Activated CD4-positive, alpha-beta T cell treated with anti-CD3 and anti-CD28 coated beads, Interleukin-2, amount 50 U/mL, for 4 hours (primary cell): ENCODE measurements at places on chromosomes 1 and 21.

DNA sequence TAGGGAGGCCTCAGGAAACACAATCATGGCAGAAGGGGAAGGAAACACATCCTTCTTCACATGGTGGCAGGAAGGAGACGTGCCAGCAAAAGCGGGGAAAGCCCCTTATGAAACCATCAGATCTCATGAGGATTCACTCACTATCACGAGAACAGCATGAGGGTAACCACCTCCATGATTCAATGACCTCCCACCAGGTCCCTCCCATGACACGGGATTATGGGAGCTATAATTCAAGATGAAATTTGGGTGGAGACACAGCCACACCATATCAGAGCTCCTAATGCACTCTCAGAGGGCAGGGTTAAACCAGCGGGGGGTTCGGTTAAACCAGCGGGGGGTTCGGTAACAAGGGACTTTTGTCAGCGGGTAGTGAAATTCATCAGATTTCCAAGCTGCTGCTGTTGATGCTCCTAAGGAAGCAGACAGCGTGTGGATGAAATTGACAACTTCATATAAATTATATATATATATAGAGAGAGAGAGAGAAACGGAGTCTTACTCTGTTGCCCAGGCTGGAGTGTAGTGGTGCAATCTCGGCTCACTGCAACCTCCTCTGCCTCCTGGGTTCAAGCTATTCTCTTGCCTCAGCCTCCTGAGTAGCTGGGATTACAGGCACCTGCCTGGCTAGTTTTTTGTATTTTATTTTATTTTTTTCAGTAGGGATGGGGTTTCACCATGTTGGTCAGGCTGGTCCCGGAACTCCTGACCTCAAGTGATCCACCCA is 4.2 kb downstream of the CSTB start:
- no peak for DNase-seq

DNA sequence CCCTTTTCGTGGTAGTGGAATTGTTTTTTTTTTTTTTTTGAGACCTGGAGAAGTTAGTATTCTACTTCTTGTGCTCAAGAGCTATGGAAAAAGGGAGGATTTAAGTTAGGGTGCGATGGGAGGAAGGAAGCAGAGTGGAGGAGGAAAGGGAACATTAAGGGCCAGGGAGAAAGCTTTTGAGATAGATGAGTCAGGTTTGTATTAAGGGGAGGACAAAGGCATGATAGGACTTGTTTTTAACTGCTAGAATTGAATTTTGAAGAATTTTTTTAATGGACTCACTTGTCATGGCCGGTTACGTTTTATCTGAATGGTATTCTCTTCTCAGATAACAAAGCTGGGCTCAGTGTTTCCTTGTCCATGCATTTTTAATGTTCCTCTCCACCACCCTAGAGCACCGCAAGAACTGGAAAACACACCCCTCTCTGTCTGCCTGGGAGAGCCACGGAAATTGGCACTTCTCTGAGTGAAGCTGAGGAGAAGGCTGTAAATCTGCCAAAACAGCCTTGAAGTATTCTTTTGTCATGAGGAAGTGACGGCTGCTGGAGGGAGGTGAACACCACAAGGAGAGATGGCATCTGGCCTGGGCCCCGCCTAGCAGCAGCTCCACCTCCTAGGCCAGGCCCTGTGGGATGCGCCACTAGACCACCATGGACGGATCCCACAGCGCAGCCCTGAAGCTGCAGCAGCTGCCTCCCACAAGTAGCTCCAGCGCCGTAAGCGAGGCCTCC is 3.5 kb downstream of the NIPAL3 start:
- no peak for DNase-seq

- no peak for DNase-seq
Observed at GRCh38 chr1:202230939-202231645, 37.5 kb downstream of the LGR6 start.

- DNase-seq, result no peak
Observed at GRCh38 chr1:101465941-101466340, 229.1 kb downstream of the S1PR1 start.

DNA sequence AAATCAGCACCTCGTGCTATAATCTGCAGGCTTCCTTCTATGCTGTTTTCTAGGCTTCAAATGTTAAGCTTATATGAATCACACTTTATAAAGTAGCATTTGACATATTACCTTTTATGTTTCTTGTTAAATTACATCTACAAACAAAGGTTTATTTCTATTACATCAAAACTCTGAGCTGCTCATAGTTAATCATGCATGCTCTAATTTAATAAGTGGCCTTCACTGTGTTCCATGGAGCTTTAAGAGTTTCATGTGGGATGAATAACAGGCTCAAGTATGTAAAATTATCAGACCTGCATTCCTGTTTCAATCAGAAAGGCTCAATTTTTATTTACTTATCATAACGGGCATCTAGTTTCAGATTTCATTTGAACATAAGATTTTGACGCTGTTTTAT is 13.0 kb downstream of the SLC19A2 start:
- no peak for DNase-seq

- DNase-seq, result no peak
Observed at GRCh38 chr1:170559166-170559565, 27.2 kb downstream of the GORAB start.

GRCh38 chr1:64403331-64403730 is 66.6 kb upstream of the CACHD1 start:
- DNase-seq, result no peak

GRCh38 chr1:22491995-22492715 is 40.5 kb downstream of the ZBTB40 start:
- no peak for DNase-seq

- no peak for DNase-seq
Observed at GRCh38 chr21:43626390-43626789, 32.9 kb downstream of the HSF2BP start.

- DNase-seq, result no peak
Observed at GRCh38 chr1:66438501-66438900, 95.5 kb upstream of the SGIP1 start.

GRCh38 chr1:9733160-9733789 is 81.7 kb downstream of the PIK3CD start:
- DNase-seq, result no peak

DNA sequence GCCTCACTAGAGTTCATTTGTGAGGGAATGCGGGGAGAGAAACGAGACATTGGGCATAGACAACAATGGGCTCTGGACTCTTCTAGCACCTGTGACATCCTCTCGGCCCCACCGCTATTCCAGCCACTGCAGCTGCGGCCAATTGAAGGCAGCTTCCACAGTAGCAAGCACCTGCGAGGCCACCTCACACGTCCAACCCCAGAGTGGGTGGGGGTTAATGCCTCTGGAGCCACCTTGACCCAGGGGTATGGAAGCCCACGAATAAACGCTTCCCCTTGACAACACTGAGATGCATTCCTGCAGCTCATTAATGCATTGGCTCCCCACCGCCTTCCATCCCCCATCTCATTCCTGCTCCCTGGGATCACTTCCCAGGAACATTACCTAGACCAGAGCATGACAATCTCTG is 104.4 kb downstream of the GLIS1 start:
- no peak for DNase-seq

- DNase-seq, result no peak
Observed at GRCh38 chr21:41792711-41793110, 25.9 kb upstream of the RIPK4 start.

DNA sequence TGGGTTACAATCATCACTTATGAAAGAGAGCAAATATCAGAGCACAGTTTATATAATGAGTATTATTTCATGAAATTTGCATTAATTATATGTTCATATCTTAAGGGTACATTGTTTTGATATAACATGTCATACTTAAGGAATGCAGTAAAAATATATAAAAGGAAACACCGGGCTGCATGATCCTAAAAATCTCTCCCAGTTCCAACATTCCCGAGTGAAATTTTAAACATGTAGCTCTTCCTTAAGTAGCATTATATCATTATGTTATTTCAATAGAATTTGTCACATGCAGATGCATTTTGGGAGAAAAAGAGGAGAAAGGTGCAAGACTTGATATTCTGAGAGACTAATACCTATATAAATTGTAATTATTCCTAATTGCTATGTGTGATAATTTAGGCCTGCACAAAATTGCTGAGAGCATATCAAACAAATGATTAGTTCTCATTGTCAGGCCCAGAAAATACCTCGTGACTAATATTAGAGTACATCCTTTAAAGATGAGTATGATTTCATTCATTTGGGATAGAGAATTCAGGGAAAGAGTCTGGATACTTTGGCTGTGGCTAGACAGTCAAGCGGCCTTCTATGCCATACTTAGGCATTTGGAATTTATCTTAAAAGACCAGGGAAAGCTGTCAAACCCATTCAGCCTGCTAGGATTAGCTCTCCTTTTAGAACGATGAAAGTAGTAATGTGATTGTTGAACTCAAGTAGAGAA is 86.8 kb downstream of the ADGRL2 start:
- DNase-seq, result no peak

- no peak for DNase-seq
Observed at GRCh38 chr1:182389619-182390047, 2.0 kb downstream of the GLUL start.

DNA sequence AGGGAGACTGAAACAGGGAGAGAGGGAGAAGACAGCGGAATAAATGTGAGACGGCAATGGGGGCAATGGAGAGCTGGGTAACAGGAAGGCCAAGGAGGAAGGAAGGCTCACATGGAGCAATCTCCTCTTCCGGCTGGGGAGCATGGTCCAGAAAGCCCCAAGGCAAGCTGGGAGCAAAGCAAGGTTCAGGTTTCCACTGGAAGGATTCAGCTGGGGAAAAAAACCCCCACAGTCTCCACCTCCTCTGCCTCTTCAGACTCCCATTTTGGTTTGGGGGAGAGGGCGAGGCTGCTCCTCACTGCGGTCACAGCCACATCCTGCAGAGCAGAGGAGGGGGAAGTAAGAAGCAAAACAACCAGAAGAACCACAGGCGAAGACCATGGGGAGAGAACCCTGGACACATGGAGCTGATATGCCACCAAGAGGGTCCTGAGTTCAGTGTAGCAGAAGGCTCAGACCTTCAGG is 650 bp downstream of the TNFAIP8L2 start:
- DNase-seq, result peak; percentile 27

- DNase-seq, result no peak
Observed at GRCh38 chr1:145758575-145758974, 39.3 kb downstream of the CD160 start.

DNA sequence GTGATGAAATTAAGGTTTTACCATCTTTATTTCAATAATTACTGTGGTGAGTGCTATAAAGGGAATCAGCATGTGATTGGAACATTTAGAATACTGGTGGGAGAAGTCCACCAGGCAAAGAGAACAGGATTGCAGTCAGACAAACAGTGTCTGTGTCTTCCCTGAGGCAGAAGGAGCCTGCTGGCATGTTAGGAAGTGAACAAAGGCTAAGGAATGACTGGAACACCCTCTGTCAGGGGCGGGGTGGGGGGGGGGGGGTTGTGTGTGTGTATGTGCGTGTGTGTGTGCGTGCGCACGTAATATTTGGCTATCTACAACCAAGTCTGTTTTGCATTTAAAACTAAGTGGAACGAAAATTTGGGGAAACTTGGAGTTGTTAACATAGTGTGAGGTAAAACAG is 30.2 kb downstream of the SRRM1 start:
- DNase-seq, result no peak

GRCh38 chr1:212669102-212669501 is 30.5 kb downstream of the BATF3 start:
- no peak for DNase-seq

- DNase-seq, result no peak
Observed at GRCh38 chr1:231493421-231494185, 34.9 kb upstream of the TSNAX start.

DNA sequence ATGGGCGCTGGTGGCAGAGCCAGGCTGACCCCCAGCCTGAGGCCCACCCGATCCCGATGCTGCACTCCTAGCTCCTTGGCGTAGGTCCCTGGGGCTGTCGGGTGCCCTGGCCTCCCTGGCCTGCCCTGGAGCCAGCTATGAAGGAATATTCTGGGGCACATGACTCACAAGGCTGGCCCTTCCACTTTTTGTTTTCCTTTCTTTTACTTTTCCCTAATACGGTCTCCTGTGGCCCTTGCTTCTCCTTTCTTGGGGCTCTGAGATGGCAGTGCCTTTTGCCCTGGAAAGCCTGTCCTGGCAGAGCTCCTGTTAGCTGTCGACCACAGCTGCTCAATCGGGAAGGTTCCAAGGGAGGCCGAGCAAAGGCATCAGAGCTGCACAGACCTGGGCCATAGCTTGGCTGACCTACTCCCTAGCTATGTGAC is 22.1 kb downstream of the ARHGEF10L start:
- no peak for DNase-seq

DNA sequence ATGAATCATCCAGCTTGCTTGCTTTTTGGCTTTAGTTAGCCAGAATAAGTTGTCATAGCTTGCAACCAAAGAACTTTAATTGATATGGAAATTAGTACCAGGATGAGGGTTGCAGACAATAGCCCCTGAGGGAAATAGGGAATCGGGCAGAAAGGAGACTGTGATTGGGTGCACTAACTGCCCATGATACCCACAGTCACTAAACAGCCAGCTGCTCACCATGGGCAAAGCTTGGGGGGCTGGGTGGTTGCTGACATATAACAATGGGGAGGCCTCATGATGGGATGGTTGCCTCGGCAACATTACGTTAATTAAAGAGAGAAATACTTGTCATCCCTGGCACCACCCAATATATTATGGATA is 17.8 kb upstream of the PLA2G2E start:
- no peak for DNase-seq

DNA sequence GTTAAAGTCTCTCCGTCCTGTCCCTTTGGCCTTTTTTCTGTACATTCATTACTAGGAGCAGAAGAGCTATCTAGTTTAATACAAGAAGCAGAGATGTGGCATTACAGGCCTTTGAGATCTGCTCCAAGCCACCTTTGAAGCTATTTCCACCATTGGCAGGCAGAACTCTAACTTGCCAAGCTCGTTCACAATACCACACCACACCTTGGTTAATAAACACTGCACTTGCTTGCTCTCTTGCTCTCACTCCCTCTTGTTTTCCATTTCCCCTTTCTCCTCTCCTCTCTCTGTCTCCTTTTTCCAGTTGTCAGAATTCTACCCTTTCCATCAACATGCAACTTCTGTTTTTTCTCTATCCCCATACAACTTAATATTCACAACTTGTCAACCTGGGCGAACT is 7.0 kb downstream of the SELE start:
- no peak for DNase-seq

DNA sequence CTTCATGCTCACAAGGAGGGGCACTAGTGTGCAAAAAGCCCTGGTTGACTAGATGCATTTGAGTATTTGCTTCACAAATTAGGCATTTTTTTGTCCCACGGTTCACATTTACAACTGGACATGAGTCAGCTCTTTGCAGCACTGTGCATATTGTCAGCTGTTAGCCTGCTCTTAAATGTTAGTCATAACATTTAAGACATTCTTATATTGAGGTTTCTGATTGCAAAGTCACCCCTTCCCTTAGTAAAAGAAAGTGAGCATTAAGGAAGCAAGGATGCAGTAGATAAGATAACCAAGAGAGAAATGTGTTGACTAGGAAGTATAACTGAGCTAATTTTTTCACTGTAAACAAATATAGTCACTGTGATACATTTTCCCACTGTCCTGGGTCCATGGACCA is 132.6 kb upstream of the CTTNBP2NL start:
- no peak for DNase-seq

GRCh38 chr1:203150511-203151297 is 23.2 kb downstream of the ADORA1 start:
- DNase-seq, result no peak

GRCh38 chr1:57157818-57158603 is 192.2 kb upstream of the C8B start:
- DNase-seq, result no peak

GRCh38 chr1:103467100-103467499 is 58.4 kb upstream of the RNPC3 start:
- no peak for DNase-seq
